ENCODE measurements at places on chromosomes 1 and 21. TPM values are rescaled to one million over a fixed set of nuclear protein-coding genes. Genes with fewer than 3 reads are reported as not detected.

Gene SMCP
- not detected for total RNA-seq

Gene SERINC2
- total RNA-seq, result 24.8 TPM

Gene CASZ1
- total RNA-seq, result 33.7 TPM

Gene ATP1A4
- 0.76 TPM for total RNA-seq

Gene LCE1E
- not detected for total RNA-seq

Gene LAX1
- total RNA-seq, result 0.29 TPM

Gene NIT1
- 43.4 TPM for total RNA-seq

Gene KIAA0040
- 10.7 TPM for total RNA-seq

Gene LAMC2
- total RNA-seq, result 5.5 TPM

Gene LGALS8
- total RNA-seq, result 95.3 TPM

Gene CRP
- total RNA-seq, result not detected

Gene PRDM16
- total RNA-seq, result 10.2 TPM

Gene DUSP12
- 31.2 TPM for total RNA-seq

Gene BACE2
- total RNA-seq, result 36.2 TPM

Gene OR2T29
- total RNA-seq, result not detected

Gene CYP2J2
- 4.7 TPM for total RNA-seq

Gene C4BPA
- 0.76 TPM for total RNA-seq

Gene RBM8A
- 55.0 TPM for total RNA-seq

Gene CFAP74
- 0.23 TPM for total RNA-seq

Gene KRTAP19-3
- not detected for total RNA-seq

Gene S100B
- total RNA-seq, result 4.2 TPM

Gene KCNA3
- 1.8 TPM for total RNA-seq

Gene RXFP4
- total RNA-seq, result 0.18 TPM

Gene NMNAT2
- 1.8 TPM for total RNA-seq

Gene TTC4
- total RNA-seq, result 31.1 TPM

Gene OR6K3
- not detected for total RNA-seq

All from metanephros (tissue), 2 donors.